ENCODE measurements at places on chromosomes 6 and 20.

DNA sequence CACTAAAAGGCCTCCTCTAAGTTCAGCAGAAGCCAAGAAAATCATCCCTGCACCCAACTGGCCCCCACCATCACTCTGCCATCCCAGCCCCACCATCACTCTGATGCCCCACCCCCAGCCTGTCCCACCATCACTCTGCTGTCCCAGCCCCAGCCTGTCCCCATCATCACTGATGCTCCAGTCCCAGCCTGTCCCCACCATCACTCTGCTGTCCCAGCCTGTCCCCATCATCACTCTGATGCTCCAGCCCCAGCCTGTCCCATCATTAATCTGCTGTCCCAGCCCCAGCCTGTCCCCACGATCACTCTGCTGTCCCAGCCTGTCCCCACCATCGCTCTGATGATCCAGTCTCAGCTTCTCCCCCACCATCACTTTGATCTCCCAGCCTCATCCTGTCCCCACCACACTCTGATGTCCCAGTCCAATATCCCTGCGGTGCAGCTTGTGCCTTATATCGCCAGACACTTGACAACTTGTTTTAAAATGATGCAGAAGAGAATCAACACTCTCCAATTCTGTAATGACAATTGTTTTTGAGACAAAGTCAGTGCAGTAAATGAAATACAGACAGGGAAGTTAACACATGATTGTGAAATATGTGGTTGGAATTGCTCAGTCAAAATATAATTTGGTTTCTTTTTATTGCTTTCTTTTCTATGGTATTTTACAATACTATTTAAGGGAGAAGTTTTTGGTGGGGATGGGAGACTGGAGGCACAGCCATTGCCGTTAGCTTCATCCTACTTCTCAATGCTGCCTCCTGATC, 100.8 kb downstream of the TNFAIP3 start:
- no peak for DNase-seq

DNA sequence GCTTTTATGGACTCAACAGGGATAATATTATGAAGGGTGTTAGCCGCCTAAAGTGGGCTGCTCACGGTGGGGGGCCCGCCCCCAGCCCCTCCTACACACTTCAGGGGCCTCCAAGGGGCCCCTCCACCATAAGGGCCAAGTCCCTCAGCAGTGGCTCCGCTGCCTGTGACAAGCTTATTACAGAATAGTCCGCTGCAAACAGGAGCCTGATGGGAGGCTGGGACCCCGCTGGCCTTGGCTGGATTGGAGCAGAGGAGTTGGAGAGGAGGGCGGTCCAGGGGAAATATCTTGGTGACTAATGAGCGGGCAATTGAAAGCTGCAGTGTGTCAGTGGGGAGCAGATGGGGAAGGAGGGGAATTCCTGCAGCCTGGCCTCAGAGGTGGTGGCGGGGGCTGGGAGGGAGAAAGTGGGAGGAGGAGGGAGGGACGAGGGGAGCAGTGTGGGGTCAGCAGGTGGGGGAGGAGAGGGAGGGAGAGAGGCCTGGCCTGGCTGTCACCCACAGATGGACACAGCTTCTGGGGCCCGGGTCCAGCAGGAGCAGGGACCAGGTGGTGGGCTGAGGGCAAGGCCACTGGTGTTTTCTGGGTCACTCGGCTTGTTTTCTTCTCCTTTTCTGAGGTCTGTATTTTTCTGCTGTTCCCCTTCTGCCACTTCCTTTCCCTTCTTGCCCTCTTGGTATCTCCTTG, 57.6 kb upstream of the FOXP4 start:
- DNase-seq, result peak; percentile 69

GRCh38 chr20:36808317-36809257, 35.0 kb upstream of the DSN1 start:
- DNase-seq, result no peak

DNA sequence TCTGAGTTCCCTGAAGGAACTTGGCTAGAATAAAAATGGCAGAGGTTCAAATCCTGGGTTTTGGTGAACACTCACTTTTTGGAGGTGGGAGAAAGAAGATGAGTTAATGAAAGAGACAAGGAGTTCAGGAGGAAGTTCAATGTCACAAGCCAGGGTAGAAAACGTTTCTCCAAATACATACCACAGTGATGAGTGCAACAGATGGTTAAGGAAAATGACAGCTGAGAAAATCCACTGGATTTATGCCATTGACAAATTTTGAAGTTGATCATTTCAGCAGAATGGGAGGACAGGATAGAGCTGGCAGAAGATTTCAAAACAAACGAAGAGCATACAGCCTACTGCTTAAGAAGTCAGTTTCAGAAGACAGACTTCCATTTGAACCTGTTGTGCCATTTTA, 122.7 kb downstream of the GFRAL start:
- no peak for DNase-seq

Measured in femur (tissue), 1 donor.